ENCODE measurements at places on chromosomes 4 and X.

DNA sequence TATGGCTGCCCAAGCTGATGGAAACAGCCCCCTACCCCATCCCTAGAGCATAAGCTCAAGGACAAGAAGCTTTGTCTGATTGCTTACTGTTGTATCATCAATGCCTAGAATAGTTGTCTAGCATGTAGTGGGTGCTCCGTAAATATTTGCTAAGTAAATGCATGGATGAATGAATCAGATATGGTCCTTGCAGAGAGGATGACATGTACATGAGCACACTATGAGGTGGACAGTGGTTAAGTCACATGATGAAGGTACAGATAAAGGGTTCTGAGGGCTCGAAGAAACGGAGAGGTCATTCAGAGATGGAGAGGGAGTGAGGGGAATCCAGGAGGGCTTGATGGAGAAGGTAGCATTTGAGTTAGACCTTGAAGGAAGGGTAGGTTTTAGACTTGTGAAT is 214.2 kb downstream of the RBMX2 start:
- no peak for DNase-seq

DNA sequence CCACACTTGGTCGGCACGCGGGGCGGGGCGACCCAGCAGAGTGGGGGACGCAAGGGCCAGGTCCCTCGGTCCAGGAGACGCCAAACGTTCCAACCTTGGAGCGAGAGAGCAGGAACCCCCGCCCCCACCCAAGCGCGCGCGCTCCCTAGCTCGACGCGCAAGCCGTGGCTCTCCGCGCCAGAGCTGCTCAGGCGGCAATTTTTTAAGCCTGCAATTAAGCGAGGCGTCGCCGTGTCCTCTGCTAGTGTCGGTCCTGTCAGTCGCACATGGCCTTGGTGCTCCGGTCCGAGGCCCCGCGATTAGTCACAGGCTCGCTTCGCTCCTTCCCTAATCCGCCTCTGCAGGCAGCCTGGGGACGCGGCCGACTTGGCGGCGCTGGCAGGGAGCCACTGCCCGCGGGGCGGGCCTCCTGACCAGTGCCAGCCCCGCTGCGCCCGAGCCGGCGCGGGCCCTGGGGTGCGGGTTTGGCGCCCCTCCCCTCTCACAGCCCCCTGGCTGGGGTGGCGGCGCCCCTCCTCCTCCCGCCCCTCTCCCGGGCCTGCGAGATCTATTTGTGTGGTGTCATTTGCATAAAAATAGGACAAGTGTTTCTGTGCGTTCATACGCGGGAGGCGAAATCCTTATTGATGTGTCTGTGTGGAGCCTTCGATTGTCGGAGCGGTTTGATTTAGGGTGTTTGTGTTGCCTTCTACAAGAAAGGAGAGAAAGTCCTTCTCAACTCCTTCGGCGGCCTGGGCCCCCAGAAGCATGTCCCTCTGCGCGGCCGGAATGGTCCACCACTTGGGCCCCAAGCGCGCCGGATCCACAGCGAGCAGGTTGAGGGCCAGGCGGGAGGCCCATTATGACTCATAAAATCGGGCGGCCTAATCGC is 9.8 kb upstream of the BCOR start:
- DNase-seq, result no peak

GRCh38 chr4:177293208-177294033 is 16.3 kb upstream of the NEIL3 start:
- DNase-seq, result no peak

DNA sequence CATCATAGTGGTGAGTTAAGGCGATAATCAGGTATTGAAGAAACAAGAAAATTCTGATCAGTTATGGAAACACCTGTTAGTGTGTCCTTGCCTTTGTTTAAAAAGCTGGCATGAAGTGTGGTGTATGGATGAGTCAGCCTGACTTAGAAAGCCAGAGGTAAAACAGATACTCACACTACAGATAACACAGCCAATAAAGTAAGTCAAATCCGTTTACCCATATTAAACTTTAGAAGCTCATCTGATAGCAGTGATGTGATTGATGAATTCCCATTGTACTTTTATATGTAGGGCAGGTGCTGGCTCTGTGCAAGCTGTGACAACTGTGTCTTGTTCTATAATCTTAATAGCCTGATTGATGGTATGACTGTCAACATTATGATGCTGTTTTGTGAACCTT is 1392.7 kb upstream of the IGFBP7 start:
- no peak for DNase-seq

DNA sequence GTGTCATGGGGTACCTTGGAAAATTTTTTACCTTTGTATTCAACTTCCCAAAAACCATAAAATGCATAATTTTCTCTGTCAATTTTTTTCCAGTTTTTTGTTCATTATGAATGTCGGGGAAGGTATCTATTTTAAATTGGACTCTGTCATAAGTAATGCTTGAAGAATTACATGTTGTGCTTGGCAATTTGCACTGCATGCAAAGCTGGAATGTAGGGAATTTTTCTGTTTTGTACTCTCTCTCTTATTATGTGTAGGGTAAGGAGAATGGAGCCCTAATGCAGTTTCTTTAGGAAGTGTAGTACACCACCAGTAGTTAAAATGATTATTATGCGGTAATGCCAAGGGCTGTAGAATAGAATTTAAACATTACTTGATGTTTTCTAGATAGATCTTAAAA is 137.7 kb upstream of the LIMCH1 start:
- no peak for DNase-seq

DNA sequence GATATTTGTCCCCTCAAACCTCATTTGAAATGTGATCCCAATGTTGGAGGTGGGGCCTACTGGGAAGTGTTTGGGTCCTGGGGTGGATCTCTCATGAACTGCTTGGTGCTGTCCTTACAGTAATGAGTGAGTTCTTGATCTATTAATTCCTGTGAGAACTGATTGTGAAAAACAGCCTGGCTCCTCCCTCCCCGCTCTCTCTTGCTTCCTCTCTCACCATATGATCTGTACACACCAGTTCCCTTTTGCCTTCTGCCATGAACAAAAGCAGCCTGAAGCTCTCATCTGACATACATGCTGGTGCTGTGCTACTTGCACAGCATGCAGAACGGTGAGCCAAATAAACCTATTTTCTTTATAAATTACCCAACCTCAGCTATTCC is 11.2 kb upstream of the YIPF7 start:
- no peak for DNase-seq
